ENCODE measurements at places on chromosomes 3 and 15.

GRCh38 chr15:50247819-50248655 lies 17.5 kb downstream of the HDC start:
- peak; percentile 55 for DNase-seq

DNA sequence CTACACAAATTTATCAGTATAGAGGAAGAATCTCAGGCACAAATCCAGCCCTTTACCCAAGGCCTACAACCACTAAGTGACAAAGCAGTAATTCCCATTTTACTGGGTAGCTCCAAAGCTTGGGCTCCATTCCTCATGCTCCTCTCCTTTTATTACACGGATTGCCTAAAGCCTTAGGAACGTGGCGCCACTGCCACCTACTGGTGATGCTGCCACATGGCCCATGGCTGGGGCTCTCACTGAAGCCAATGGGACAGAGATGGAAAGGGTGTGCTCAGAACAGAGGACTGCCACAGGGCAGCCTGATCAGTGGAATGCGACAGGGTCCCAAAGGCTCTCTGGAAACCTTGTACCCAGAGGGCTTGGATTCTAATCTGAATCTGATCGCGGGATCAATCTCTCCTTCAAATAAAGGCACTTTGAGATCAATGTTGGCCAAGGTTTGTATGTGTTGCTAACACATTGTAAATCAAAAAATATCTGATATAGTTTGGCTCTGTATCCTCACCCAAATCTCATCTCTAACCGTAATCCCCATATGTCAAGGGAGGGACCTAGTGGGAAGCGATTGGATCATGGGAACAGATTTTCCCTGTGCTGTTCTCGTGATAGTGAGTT lies 33.5 kb upstream of the LYZL4 start:
- DNase-seq: peak; percentile 72

GRCh38 chr3:152564459-152564858 lies 270.5 kb upstream of the P2RY1 start:
- DNase-seq: no peak

DNA sequence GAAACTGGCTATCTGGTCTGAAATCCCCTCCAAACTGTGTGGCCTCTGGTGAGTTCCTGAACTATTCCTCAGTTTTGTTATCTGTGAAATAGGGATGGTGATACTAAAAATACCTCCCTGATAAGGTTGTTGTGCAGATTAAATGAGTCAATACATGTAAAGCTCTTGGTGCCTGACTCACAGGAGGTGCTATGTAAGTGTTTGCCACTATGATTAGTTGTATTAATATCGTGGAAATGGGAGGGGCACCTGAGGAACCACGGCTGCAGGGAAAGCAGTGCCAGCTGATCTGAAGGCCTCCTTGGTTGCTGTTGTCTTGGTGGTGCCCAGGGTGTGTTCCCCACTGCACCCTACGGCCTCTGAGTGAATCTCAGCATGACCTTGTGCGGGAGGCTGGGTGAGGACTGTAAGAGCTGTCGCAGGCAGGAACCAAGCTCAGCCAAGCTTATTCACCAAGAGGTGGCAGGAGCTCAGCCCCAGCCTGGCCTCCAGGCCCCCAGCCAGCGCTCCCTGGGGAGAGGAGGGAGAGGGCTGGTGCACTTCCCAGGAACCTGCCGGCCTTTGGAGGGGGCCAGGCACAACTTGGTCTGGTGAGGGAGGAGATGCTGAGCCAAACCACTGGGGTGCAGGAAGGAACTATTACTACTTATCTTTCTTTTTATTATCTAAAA lies 44.8 kb upstream of the CCDC174 start:
- DNase-seq: no peak

DNA sequence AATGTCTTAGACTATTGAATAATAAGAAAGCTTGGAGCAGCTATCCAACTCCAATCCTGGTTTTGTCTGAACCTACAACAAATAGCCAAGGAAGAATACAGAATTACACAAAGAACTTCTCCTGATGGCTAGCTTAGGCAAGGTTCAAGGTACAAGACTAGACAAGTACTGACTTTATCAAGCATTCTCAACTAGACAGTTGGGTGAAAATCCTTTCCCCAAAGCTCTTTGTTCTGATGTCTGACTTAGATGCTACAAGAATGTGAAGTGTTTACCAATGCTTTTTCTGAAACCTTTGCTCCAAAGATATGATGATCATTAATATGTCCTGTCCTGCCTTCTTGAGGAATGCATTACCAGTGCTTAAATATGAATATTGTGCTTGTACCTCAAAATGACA lies 113.8 kb downstream of the ANXA2 start:
- no peak for DNase-seq

GRCh38 chr3:45011756-45012508 lies 14.2 kb upstream of the CLEC3B start:
- no peak for DNase-seq

DNA sequence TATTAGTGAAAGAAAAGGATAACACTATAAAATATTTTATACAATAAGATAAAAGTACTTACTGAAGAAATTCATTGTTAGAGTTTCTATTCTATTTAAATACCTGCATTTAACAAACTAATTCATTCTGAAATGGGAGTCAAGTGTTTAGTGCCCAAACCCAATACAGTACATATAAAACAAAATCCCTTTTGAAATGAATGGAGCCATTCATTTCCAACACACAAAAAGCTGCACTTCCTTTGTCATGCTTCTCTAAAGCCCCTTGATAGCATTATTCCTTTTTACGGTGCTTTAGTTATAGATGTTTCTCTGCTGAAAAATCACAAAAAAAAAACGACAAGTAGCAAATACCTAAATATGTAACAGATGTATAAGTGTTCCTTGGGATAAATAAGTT lies 596.3 kb downstream of the ZIC1 start:
- no peak for DNase-seq

- no peak for DNase-seq
These were observed 92.1 kb downstream of the SLC49A4 start for GRCh38 chr3:122886946-122887345.

DNA sequence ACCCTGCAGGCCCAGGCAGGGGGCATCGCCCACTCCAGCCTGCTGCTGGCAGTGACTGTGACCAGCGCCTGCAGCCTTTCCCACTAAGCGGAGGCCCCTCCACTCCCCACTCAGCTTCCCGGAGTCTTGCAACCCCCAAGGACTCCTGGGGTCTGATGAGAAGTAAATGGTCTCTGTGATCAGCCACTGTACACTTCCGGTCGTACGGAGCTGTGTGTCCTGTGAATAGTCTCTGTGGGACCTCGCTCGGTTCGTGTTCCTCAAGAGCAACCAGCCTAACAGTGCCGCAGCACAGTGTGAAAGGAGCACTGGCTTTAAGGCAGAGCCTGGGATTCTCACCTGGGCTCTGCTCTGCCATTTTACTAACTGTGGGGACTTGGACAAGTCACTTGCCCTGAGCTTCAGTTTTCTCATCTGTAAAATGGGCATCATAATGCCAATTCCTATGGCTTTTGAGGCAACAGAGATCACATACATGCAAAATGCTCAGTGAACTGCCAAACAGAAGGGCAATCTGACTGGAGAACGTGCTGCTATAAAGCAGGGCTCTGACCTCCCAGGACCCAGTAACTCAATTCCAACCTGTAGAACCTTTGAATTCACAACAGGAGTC lies 26.7 kb downstream of the TMEM43 start:
- DNase-seq: no peak

DNA sequence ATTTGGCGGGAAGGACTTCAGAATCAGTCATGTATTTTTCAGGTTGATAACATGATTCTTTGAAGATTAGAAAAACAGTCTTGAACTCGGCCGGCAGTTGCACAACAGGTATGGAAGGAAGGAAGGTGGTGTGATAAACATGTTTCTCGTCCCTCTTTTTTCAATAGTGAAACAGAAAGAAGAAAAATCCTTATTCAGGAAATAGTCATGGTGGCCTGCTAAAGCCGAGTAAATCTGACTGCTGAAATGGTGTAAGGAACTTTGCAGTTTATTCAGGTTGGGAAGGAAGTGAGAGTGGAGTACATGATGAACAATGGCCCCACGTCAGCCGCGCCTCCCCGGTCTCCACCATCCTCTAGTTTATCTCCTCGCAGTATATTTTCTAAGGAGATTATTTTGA lies 6.7 kb downstream of the RASGRP1 start:
- DNase-seq: no peak

- no peak for DNase-seq
These were observed 226.0 kb upstream of the GOLGA6L4 start for GRCh38 chr15:84009616-84010015.

DNA sequence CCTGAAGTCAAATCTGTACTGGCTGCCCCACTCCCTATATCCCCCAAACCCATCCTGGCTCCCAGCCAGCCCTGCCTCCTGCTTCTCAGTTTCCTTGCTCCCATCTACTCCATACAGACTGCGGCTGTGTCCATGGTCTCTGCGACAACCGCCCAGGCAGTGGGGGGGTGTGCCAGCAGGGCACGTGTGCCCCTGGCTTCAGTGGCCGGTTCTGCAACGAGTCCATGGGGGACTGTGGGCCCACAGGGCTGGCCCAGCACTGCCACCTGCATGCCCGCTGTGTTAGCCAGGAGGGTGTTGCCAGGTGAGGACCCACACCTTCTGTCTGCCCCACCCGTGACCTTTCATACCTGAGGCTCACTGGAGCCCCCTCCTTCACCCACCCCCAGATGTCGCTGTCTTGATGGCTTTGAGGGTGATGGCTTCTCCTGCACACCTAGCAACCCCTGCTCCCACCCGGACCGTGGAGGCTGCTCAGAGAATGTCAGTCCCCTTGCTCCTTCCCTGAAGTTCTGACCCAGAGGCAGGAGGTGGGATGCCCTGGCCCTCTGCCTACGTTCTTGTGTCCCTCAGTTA lies 14.7 kb downstream of the STAB1 start:
- DNase-seq: no peak

- no peak for DNase-seq
These were observed 179.4 kb downstream of the CDIN1 start for GRCh38 chr15:36758800-36759199.

DNA sequence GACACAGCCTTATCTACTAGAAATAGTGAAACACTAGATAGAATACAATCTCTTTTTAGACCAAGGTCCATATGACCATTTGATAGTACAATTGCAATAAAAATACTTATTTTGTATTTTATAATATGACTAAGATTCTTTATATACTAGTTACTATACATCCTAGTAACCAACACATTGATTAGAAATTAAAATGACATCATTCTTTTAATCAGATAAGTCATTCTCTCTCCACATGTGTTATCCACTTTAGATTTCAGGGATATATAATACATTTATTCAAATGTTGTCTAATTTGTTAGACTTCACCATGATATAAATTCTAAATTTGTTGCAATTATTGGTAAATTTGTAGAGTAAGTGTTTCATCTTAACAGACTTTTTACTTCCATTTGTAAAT lies 276.2 kb upstream of the DPH6 start:
- DNase-seq: no peak

DNA sequence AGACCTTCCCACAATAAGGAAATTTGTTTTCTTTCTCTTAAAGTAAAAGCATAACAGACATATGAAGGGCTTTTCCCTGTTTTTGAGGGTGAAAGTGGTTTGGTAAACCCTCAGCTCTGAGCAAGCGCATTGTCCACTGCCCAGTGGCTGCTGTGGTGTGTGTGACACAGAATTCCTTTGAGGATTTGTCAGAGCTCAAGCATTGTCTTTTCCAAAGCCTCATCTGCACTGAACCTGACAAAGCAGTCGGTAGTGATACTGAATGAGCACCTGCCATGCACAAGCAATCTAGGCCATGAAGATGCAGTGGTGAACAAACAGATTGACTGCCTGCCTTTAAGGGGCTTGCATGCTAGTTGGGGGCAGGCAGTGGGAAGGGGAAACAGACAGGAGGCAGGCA lies 128.3 kb downstream of the PLCL2 start:
- DNase-seq: no peak

DNA sequence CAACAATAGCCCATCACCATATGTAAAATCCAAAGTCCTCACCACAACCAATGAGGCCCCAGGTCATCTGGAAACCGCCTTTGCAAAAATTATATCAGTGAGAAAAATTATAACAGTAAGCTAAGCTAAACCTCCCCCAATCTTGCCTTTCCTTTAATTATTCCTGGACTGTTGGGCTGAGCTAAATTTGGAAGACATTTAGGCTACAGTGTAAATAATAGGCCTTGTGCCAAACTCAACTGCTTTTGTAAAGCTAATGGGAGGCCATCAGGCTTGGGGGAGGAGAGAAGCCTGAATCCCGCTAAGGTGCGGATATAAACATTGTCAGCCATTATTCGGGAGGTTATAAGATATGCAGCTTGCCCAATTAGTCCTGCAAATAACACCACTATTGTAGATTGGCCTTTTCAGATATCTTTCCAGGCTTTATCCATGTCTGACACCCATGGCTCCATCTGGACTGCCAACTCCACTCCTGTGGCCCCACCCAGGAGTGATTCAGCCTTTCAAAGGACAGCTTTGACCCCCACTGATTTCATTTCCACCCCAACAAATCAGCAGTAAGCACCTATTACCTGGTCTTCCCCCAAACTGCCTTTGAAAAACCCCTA lies 53.0 kb upstream of the CA12 start:
- no peak for DNase-seq

DNA sequence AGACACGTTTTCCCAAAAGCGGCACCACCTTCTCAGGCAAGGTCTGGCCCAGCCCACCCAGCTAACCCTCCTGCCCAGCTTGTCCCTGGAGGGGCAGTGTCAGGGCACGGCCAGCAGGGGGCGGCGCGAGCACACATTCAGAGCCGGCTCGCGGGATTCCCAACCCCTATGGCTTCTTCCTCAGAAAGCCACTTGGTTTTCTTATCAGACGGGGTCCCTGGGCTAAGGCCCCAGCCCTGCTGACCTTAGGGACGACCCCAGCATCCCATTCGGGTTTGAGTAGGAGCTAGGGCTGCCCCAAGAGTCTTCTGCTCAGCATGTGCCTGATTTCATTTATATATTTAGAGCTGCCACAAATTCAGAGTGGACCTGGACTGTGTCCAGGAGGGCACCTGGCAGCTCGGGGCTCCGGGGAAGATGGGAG lies 14.5 kb downstream of the RLBP1 start:
- DNase-seq: peak; percentile 70

DNA sequence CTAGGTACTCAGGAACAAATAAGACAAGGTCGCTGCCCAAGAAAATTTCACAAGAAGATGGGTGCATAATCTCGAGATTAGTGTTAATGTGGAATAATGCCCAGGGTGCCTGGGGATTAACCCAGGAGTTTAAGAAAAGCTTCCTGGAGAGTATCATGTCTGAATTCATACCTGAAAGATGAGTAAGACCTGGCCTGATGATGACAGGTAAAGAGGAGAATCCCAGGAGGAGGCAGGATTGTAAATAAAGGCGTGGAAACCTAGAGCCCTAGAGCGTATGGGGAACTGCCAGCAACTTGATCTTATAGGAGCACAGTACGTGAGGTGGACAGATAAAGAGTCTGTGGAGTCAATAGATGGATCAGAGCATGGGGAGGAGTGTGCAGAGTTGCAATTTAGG lies 43.0 kb downstream of the ARRDC4 start:
- DNase-seq: no peak

DNA sequence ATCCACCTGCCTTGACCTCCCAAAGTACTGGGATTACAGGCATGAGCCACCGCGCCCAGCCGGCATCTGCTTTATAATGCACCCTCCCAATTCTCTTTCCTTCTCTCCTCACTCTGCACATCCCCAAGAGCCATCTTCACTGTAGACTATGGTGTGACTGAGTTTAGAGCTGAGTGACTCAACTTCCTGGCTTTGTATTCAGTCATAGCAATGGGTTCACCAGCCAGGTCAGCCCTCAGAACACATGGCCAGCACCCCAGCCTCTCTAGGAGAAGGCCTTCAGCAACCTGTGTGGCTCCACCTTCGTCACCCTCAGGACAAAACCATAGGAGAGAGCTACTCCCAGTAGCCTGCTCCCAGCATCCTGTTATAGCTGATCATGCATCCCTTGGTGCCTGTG lies 33.0 kb downstream of the ARID3B start:
- no peak for DNase-seq

Data from activated CD4-positive, alpha-beta T cell treated with anti-CD3 and anti-CD28 coated beads for 4 hours (primary cell).